T-helper 1 cell treated with Interleukin-12 subunit alpha and Interleukin-12 subunit beta and Interleukin-4 antibody, amounts not matched to agents 30 ng/mL and 1 ng/mL, for 36 hours (primary cell): ENCODE measurements at places on chromosomes 2 and 18. TPM values are rescaled to one million over a fixed set of nuclear protein-coding genes. Genes with fewer than 3 reads are reported as not detected.

The POTEF gene
- not detected in 2 replicates for total RNA-seq

The TUBB8B gene
- not detected in 2 replicates for total RNA-seq

The PLEKHM3 gene
- total RNA-seq, result 6.6 and 6.8 TPM in 2 replicates

The CAPN14 gene
- total RNA-seq, result 0.44 and 0.68 TPM in 2 replicates

The SDC1 gene
- 0.22 TPM in 1 of 2 replicates, not detected in the other for total RNA-seq

The PAX3 gene
- total RNA-seq, result not detected in 2 replicates

The SKOR2 gene
- not detected in 2 replicates for total RNA-seq
